HepG2 (cell line): ENCODE measurements at places on chromosomes 16 and 17.

DNA sequence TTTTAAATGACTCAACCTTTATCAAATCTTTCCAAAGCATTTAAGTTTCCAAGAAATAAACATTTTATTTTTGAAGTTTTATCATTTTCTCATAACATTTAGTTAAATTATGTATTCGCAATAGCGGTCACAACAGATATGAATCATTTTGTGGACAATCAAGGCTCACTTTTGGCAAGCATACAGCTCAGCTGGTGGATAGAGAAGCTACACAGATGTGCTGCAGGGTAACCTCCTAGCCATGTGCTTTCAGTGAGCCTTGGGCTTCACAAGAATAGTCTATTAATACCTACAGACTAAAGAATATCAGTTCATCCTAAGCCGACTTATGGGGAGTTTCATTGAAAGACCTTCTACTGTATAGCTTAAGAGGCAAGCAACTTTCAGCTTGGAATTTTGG, 144.8 kb downstream of the MRTFB start:
- no peak for DNase-seq

DNA sequence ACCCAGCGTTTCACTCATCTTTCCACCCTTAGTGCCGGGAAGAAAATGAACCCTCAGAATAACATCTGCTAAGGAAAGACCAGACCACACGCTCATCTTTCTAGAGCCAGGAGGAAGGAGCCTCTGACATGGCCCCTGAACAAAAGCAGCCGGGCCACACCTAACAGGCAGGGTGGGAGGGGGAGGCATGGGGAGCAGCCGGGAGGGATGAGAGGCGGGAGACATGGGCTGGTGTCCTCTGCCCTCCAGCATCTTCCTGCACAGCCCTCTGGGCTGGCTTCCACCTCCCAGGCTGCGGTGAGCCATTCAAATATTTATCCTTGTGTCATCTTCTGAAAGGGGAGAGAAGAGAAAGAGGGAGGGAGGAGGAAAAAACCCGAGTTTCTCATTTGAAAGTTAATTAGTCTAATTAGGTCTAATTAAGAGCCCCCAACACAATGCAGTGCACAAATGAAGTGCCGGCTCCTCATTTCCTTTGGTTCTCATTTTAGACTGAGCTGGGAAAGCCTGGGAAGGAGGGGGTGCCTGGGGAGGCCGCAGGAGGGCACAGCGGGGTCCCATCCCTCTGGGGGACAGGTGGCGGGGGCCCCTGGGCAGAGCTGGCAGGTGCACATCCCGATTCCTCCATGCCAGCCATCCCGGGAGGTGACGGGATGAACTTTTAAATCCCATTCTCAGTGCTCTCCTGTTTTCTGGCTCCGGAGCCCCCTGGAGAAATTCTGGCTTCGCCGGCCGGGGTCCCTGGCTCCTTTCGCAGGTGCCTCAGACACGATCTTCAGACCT, 90.5 kb downstream of the ENGASE start:
- DNase-seq, result no peak

DNA sequence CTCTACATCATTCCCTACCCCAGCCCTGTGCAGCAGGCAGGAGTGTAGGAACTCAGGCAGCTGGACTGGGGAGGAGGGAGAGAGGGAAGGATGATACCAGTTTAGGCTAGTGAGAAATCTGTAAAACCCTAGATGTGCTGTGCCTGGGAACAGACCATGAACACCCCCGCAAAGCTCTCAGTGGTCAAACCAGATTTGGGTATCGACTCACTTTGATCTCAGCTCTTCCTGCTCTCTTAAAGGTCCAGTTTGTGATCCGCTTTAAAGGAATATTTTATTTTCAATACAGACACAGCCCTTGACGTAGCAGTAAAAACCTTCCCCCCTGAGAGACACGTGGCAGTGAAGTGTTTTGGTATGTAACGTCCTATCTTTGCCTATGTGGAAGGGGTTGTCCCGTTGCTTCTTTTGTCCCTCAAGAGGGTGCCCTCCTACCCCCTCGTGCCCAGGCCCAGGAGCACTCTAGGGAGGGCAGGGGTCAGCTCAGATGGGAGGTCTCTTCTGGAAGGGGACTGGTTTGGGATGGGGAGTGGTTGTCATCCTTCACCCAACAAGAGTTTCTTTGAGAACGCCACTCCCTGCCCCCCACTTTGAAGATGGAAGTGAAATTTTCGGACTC, 19.3 kb upstream of the TBX2 start:
- DNase-seq, result no peak

DNA sequence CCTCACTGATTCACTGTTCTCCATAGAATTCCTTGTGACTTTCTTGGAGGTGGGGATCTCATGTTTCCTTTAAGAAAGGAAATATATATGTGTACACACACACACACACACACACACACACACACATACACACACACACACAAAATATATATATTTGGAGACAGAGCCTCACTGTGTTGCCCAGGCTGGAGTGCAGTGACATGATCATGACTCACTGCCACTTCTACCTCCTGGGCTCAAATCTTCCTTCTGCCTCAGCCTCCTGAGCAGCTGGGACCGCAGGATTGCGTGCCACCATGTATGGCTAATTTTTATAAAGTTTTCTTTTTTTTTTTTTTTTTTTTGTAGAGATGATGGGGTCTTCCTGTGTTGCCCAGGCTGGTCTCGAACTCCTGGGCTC, 45.9 kb downstream of the CDH13 start:
- DNase-seq, result no peak

- DNase-seq, result no peak
Observed at GRCh38 chr16:64892835-64893785, 228.8 kb downstream of the CDH11 start.
